NCI-H1105 treated with DMSO at 0.1 percent for 48 hours (cell line): ENCODE measurements at places on chromosomes 6 and 20.

GRCh38 chr20:53785320-53785719, 191.7 kb upstream of the ZNF217 start:
- no peak for DNase-seq

DNA sequence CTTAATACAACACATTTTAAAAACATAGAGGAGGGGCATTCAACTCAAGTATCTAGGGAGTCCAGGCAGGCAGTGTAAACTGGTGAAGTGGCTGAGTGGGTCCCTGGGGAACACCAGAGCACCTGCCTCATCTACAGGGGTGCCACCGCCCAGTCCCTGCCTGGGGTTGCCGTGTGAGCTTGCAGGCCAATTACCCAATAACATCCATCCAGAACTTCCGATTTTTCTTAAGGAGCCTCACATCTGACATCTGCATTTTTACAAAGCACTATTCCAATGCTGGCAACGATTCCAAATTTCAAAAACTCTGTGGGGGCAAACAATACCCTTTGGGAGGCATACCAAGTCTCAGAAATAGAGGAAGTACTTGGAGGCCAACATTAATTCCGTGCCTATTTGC, 288.4 kb upstream of the TSHZ2 start:
- DNase-seq = peak; percentile 37

DNA sequence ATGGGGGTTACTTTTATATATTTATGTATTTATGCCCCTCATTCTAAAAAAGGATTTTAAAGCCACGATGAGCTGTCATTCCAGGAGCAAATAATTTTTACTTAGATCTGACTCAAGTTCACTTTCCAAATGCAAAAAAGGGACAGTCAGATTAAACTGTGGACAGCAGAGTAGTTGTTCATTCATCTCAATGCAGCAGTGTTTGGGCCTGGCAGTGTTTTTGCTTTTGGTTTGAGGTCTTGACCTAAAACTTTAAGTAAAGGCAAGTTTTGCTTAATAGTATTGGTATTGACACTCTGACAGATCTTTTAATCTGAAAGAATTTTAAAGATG, 13.9 kb downstream of the JARID2 start:
- no peak for DNase-seq

DNA sequence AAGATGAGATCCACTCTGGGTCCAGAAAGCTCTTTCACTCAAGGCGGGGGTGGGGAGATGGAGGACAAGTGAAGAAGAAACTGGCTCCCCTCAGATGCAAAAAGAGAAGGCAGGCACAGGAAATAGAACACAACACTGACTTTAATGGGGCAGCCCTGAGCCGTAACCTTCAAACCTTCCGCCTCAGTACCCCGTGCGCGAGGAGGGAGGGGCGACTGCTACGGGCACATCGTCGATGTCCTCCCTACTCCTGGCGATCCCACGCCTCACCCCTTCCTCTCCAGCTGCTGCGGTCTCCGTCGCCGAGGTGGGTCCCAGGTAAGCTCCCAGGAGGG, 3.9 kb downstream of the SPEF1 start:
- no peak for DNase-seq

GRCh38 chr20:36604952-36605398, 604 bp upstream of the RAB5IF start:
- DNase-seq = no peak

DNA sequence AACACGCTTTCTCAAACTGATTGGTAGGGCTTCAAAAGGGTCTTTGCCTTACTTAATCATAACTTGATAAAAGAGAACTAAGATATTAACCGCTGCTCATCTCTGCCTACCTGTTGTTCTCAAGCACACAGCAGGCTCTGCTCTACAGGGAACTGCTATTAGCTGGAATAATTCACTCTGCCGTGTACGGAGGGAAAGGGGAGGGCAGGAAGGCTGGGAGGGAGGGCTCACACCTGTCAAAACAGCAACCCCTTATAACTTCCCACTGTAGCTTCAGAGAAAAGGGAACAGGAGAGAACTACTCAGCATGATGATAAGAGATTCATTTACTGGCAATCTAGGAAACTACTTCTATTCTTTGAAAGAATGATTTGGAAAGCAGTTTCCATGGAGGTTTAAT, 75.1 kb downstream of the ZMYND8 start:
- peak; percentile 85 for DNase-seq

DNA sequence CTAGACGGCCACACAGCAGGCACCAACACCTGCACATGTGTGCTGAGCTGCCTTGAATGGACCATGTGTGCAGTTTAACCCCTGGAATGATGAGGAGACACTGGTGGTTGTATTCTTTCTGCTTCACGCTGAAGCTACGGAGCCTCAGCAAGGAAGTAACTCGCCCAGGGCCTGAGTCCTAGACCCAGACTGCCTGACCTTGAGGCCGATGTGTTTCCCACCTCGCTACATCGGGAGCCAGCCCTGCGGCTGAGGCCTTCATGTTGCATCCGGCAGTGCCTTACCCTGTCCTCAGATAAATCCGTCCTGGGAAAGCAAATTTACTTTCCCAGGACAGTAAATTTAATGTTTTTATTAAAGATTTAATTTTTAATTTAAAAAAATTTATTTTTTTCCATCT, 110.0 kb upstream of the MTHFD1L start:
- no peak for DNase-seq

DNA sequence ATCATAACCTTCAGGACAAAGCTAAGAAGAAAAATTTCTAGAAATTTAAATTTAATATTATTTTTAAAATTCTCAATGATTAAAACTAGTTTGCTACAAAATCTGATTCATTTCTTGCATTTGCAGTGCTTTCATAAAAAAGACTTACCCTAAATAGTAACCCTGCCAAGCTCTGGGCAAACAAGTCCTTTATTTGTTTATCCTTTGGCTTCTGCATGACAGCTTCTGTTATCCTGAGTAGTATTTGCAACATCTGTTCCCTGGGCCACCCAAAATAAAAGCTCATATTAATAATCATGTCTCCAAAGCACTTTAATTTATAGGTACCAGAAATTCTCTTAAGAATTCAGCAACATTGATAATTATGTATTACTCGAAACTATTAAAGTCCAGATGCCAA, 101.3 kb downstream of the RALGAPA2 start:
- peak; percentile 87 for DNase-seq

- peak; percentile 61 for DNase-seq
These were observed 24.1 kb upstream of the MAP3K7 start for GRCh38 chr6:90610751-90611542.

DNA sequence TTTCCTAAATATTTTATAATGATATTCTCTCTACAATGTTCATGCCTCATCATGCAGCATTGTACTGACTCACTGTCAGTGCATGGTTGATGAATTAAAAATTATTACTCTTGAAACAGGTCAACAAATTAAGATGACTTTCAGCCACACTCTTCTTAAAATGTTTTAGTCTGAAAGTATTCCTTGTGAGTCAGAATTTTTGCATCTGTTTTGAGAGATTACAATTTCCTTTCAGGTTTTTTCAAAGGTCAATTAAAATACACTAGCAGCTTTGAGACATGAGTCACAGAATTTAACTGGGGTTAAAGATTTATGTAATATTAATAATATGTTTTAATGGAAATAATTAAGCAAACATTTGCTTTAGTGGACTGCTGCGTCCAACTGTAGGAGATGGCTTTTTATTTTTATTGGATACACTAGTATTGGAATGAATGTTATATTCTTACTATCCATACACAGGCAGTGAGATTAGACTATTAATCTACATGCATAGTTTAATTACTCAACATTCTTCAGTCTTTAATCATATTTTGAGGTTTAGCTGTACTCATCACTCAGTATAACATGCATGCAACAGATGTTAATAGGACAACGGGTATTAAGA, 9.7 kb downstream of the COL12A1 start:
- no peak for DNase-seq

GRCh38 chr20:34364223-34364506, 1.1 kb downstream of the ITCH start:
- DNase-seq = no peak

- DNase-seq = no peak
These were observed 437.6 kb downstream of the MAFB start for GRCh38 chr20:40251284-40251932.

DNA sequence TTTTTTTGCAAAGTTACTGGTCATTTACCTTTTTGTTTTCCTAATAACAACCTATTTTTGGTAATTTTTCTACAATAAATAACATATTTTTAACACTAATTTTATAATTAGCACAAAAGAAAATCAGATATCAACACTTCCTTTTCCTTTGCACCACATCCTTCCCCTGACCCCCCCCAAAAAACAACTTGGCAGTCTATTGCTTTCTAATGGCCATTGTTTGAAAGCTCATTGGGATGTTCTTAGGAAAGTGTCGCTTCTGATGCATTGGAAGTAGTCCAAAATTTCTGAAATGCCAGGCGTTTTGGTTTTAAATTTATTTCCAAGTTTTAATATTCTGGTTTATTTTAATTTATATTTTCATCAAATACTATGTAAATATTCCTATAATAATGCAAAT, 407.8 kb downstream of the EYS start:
- DNase-seq = no peak

DNA sequence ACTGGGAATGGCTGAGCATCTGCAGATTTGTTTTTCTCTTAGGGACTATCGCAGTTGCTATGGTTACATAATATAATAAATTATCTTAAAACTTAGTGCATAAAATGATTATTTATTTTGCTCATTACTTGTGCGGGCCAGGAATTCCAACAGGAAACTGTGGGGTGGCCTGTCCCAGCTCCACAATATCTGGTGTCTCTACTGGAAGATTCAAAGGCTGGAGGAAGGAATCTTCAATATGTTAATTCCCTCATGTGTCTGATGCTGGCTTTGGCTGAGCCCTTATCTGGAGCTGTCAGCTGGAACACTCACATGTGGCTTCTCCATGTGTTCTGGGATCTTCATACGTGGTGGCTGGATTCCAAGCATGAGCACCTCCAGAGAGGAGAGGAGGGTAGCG, 23.9 kb upstream of the B3GAT2 start:
- DNase-seq = no peak

- DNase-seq = no peak
These were observed 333.9 kb upstream of the CNR1 start for GRCh38 chr6:88499845-88500699.

DNA sequence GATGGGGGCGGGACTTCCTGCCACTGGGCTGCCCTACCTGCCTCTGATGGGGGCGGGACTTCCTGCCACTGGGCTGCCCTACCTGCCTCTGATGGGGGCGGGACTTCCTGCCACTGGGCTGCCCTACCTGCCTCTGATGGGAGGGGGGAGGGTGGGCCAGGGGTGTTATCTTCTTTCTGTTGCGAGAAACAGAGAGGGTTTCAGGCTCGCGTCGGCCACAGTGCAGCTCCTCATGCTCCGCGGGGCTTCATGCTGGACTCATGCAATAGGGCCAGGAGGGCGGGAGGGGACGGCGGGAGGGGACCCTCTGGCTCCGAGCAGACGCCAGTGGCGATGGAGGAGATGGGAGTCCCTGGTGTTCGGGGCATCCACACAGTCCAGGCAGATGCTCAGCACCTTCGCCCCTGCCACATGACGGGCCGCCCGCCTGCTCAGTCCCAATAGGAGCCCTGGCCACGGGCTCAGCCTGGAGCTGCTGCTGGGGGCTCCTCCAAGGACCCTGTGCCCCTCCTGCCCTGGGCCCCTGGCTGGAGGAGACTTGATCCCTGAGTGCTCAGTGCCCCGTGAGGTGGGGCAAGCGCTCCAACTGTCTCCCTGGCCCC, 48.8 kb upstream of the CHRNA4 start:
- no peak for DNase-seq

DNA sequence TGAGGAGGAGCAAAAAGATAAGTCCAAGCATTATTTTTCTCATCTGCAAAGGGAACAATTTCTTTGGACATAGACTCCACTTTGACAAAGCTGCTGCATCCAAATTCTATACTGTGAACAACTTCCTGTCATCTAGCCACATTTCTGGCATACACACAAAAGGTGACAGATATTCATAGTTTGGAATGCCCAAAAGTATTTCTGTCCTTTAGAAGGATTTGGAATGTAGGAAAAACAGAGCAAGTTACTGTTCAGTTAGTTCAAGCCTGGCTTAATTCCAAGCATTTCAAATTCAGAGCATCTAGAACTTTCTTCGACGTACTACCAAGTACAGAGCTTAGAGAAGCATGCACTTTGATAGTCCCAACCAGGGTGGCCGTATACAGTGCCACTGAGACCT, 134.0 kb downstream of the PDE7B start:
- DNase-seq = no peak

DNA sequence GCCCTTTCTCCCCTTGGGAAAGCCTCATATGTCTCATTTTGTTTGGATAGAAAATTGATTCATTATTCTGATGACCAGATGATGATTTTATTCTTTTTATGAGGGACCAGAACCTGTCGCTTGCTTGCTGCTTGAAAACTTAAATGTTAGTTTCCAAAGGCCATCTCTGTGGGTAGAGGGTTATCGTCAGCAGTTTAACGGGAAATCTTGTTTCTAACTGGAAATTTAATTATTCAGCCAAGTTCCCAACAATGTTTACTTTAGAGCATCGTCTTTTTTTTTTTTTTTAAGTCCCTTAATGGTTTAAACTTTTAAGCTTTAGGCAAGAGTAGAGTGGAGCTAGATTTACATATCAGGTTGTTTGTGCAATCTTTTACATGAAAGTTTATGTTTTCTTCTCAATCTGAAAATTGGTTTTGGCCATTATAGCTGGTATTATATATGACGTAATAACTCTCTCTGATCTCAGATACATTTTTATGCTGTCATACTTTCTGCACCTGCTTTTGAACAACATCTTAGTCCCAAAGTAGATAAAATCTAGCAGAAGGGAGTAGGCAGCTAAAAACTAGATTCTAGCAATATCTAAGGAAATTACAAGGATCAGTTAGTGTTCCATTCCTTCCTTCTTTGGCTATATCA, 93.9 kb downstream of the FOXO3 start:
- no peak for DNase-seq

DNA sequence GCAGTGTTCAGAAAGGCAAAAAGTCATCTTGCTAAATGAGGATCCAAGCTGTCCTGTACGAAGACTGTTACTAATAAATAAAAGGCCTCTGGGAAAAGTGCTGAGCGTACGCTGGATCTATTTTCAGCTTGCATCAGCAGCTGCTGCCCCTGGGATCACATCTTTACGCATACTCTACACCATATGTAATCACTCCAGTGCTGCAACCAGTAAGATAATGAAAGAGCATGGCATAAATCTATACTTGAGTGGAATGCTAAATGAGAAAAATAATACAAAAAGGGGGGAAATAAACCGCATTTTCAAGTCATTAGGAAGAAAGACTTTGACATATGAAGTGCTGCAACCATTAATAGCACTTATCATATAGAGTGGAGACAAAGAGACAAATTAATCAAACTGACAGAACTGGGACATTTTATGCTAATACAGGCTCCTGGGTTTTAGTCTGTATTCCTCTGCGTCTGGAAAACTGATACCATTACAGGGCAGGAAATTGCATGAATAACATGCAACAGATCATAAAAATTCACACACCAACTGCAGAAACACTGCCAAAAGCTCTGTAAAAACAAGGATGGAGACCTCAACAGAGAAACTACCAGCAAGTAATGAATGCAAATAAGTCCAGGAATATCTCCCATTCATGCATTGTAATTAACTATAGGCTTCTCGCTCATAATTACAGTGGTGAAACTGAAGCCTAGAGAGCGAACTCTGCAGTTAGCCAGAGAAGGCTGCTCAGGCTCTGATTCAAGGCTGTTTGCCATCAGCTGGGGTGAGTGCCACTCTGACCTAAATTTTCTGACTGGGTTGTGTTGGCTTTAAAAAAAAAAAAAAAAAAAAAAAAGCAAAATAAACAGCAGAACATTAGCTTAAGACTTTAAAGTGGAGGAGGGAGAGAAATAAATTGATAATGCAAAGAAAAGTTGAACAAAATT, 83.8 kb downstream of the GJA10 start:
- DNase-seq = peak; percentile 96
